ENCODE measurements at places on chromosomes 4 and X.

GRCh38 chrX:21132686-21133393 lies 241.4 kb upstream of the CNKSR2 start:
- no peak for DNase-seq

DNA sequence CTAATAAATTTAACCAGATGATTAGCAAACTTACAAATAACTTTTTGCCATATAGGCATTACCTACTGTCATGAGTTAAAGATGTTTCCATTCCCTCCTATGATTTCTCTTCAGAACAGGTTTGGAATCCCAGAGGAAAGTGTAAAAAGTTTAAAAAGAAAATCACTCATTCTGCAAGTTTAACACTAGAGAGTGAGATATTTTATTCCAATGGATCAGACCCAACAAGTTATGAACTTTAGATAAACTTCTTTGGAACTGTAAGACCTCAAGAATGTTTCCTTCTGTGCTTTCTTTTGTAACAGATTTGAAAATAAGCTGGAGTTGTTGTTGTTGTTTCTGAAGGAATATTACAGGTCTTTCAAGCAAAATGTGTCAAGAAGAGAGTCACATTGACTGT lies 51.6 kb downstream of the PPP3CA start:
- no peak for DNase-seq

DNA sequence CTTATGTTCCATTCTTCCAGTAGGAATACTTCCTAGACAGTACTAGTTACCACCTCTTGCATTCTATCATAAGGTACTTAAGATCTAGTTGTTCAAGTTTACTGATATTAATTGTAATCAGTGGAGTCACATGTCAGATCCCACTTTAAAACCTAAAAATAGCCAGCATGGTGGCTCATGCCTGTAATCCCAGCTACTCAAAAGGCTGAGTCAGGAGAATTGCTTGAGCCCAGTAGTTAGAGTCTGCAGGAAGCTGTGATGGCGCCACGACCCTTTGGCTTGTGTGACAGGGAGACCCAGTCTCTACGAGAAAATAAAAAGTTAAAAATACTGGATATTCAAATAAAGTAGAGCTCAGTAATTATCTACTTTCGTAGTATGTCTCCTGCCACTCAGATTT lies 57.7 kb downstream of the MAD2L1 start:
- DNase-seq = no peak

GRCh38 chrX:150762258-150763165 lies 69.3 kb downstream of the MTMR1 start:
- no peak for DNase-seq

GRCh38 chr4:158236304-158237030 lies 26.2 kb downstream of the TMEM144 start:
- no peak for DNase-seq

- no peak for DNase-seq
These were observed 43.6 kb downstream of the RTL9 start for GRCh38 chrX:110402091-110402849.

DNA sequence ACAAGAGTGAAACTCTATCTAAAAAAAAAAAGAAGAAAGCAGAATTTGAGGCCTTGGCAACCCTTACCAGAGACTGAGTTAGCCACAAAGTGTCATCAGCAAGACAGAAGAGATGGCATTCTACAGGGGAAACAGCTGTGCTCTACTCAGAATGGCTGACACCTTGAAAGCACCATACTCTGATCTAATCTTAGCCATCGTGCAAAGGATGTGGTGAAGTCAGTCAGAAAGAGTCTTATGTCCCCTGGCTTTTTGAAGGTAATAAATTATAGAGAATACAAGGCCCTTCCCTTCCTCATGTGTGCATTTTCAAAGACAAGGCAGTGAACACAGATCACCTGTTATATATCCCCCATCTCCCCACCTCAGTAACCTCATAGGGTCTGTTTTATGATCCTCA lies 13.2 kb downstream of the CLNK start:
- no peak for DNase-seq

DNA sequence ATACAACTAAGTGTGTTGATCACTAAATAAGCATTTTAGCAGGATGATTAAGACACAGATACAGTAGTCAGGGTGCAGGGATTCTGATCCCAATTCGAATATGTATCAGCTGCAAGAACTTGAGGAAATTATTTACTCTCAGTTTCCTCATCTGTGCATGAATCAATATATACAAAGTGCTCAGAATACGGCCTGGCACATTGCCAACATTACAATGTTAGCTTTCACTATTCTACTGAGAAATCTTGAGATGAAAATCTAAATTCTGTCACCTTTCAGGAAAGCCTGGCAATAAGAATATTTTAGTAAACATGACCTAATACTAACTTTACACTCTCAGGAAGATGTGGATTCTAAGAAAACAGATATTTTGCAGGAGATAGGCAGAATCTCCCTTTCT lies 1001.6 kb upstream of the IGFBP7 start:
- DNase-seq = no peak

- no peak for DNase-seq
These were observed 494.5 kb downstream of the CFAP47 start for GRCh38 chrX:36414056-36414455.

- DNase-seq = no peak
These were observed 44.3 kb upstream of the GALNT7 start for GRCh38 chr4:173124209-173124865.

DNA sequence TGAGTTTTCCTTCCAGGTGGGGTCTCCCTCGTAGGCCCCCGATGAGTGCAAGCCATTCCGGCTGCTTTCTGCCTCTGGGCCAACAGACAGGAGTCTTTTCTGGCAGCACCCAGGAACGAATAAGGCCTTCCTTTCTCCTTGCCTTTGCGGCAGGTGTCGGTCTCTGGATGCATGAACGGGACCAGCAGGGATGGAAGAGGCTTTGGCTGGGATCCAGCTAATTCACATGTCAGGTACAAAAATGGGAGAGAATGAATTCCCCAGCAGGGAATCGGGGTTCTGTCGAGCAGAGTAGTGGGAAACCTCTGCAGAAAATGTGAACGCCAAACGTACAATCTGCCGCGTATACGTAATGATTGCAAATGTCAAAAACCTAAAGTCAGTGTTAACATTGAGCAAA lies 146.1 kb upstream of the TBL1X start:
- no peak for DNase-seq

DNA sequence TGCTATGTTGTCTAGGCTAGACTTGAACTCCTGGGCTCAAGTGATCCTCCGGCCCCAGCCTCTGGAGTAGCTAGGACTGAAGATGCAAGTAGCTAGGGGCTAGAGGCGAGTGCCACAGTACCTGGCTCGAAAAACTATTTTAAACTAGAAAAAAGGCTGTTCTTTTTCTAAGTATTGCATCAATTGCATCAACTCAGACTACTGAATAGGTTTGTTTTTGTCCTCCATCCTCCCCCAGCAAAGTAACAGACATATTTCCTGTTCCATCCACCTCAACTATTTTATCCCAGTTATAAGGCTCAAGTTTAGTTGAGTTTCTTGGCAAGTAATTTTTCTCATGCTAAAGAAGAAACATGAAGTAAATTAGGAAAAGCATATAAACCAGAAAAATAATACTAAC lies 4.1 kb downstream of the SH3RF1 start:
- DNase-seq = no peak

- peak; percentile 77 for DNase-seq
These were observed 499.8 kb downstream of the MID1IP1 start for GRCh38 chrX:39301036-39301435.

DNA sequence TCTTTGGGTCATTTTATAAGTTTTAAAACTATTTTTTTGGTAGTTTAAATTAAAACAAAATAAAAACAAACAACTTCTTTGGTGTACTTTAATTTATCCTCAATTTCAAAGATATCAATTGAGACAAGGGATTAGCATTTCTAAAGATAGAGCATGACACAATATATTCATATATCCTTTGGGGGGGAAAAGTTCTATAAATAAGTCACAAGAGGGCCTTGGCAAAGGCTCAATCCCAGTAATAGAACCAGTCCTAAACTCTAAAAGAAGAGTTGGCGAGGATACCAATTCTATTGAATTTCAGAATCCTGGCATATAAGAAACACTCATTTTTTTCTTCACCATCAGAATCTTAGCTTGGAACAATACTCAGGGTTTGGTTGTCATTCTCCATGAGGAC lies 89.7 kb downstream of the COL4A6 start:
- DNase-seq = no peak

DNA sequence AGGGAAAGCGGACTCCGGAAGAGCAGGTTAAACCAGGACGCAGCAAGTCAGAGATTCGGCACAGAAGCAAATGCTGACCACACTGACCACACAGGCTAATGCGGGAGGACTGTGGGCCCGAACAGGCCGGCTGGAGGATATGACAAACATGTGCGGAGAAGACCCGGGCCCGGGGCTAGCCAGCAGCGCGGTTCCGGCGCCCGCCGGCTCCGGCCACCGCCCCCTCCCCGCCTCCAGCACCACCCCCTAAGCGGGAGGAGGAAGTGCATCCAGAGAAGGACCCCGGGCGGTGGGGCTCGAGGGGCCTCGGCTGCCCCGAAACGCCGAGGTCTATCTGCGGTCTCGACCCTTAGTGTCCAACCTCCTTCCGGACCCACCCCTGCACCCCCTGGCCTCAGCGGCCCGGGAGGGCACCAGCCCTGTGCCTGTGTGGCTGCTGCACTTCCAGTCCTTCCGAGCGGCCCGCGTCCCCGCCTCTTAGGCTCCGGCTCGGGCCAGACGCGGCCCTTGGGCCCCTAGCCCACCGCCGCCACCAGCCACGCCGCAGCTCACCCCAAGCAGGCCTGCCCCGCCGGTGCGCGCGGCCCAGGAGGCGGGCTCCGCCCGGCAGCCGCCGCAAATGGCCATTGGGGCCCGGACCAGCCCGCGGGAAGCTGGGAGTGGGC lies 2.1 kb downstream of the ELOVL6 start:
- DNase-seq = peak; percentile 47

DNA sequence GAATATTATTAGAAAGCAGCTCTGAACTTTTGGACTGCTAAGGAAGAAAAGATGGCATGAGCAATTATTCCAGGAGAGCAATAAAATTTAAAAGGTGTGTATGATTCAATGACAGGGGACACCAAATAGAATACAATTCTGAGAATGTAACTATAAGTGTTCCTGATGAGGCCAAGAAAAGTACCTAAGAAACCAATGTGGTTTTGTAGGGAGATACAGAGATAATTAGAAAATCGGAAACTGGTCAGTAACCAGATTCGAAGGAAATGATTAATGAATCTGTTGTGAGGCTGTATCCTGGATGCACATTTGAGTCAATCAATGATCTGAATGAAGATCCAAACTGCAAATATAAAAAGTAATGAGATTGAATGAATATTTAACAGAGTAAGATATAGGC lies 6.0 kb downstream of the NOA1 start:
- DNase-seq = no peak

- no peak for DNase-seq
These were observed 46.8 kb downstream of the SULT1B1 start for GRCh38 chr4:69713593-69713992.

DNA sequence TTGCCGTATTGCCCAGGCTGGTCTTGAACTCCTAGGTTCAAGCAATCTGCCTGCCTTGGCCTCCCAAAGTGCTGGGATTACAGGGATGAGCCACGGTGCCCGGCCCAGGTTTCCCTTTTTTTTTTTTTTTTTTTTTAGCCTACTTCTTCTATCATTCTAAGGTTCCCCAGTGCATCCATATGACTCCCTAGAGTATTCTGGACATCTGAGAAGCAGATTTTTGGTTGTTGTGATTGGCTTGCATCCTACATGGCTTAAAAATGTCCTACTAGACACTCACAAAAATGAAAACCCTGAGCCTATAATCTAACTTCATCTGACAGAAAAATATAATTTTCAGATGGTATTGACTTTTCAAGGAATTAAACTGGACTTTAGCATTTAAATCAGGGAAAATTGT lies 41.7 kb downstream of the SMIM14 start:
- no peak for DNase-seq

DNA sequence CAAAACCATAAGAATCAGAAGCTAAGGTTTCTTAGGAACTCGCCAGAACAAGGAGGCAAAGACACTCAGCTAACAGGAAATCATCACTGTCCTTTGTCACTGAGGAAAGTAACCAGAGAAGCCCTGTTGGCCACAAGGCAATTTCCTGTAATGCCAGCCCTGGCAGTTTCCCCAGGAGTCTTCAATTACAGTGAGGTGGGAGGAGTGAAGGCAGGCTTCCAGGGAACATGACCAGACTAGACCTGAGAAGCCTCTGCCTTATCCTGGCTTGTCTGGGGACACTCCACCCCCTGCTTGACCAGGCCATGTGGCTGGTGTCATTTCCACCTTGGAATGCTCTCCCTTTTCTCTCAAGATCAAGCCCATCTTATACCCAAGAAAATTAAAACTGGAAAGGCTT lies 125.3 kb downstream of the COL4A6 start:
- peak; percentile 1 for DNase-seq

DNA sequence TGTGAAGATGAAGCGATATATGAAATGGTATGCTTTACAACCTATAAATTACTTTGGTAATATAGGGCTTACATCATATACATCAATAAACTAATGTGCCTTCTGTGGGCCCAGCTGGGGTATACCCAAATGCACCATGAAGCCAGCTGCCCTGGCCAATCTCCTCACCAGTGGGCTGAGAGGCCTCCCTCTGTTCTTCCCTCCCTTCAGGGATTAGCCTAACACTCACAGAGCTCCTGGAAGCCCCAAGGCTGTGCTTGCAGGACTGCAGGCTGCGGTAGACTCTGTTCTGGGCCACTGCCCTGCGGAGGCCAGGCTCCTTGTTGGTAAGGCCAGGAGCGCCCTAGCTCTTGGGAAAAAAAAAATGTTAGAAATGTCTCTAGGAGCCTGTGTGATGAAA lies 33.9 kb downstream of the PAGE1 start:
- DNase-seq = no peak

DNA sequence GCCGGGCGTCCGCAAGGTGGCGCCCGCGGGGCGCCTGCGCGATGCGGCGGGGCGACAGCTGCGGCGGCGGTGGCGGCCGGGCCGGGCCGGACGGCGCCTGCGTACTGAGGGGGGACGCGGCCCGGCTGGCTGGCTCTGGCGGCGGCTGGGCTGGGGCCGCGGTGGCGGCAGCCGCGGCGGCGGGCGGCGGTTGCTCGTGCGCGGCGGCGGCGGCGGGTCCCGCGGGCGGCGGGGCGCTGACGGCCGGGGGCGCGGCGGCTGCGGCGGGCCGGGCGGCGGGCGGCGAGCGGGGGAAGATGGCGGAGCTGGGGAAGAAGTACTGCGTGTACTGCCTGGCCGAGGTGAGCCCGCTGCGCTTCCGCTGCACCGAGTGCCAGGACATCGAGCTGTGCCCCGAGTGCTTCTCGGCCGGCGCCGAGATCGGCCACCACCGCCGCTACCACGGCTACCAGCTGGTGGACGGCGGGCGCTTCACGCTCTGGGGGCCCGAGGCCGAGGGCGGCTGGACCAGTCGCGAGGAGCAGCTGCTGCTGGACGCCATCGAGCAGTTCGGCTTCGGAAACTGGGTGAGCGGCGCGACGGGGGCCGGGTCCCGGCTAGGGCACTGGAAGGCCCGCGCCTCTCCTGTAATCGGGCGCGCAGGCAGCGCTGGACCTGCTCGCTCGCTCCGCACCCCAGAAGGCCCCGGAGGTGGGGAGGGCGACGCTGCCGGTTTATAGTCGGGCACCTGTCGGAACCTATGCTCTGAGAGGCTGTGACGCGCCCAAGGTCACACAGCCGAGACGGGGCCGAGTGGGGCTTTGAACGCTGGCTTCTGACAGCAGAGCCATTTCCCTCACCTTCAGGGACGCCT lies at the start of gene TADA2B:
Gene TADA2B, plus strand, starts transcription at position 89 of the 853 bp plus-strand sequence. Its CDS starts 208 bp downstream, at position 297.
- no peak for DNase-seq
